Naive thymus-derived CD4-positive, alpha-beta T cell (primary cell): ENCODE measurements at places on chromosomes 7 and 10.
A peak's percentile ranks its signal among the peaks of the same experiment; 100 is the strongest.

GRCh38 chr7:128059143-128059988, 28.1 kb upstream of the LRRC4 start:
- peak; percentile 33 for DNase-seq

DNA sequence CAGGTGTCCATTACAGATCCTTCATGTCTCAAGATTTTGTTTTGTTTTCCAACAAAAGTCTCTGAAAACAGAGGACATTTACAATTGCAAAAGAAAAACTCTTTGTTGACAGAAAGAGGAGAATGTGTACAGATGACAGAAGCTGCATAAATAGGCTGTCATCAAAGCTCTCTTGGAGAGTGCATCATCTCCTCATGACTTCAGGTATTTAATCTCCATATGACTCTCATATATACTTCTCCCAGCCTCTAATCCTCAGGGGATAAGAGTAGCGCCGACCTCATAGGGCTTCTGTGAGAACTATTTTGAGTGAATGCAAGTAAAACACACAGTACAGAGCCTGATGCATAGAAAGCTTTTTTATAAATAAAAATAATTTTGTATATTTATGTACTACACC, 48.1 kb upstream of the SEPTIN7 start:
- DNase-seq, result no peak

GRCh38 chr7:128676665-128677064, 4.6 kb downstream of the GARIN1A start:
- DNase-seq, result no peak

GRCh38 chr10:88100281-88100680, 236.9 kb downstream of the PTEN start:
- no peak for DNase-seq

- no peak for DNase-seq
Measured at GRCh38 chr10:121106611-121107010, 255.4 kb downstream of the WDR11 start.

- DNase-seq, result no peak
Measured at GRCh38 chr10:104018471-104018870, 51.5 kb downstream of the SLK start.

GRCh38 chr10:34254596-34254995, 560.5 kb downstream of the PARD3 start:
- DNase-seq, result no peak

GRCh38 chr7:135601182-135601581, 43.5 kb downstream of the NUP205 start:
- DNase-seq, result no peak

DNA sequence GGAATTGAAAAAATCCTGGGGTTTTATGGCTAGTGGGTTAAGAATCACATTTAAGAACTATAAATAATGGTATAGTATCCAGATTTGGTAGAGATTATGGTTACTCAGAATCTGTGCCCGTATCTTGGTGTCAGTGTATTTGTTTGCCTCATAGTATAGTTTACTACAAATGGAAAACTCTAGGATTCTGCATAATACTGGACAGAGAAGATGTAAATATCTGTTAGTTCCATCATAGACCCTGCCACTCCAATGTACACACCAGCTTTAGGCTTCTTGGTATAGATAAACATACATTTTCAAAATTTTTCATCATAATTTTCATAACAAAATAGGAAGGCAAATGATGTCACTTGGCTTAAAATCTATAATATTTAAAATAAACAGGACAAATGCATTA, 108.1 kb downstream of the CFTR start:
- no peak for DNase-seq

GRCh38 chr10:21280037-21280436, 245.4 kb downstream of the SKIDA1 start:
- DNase-seq, result no peak

DNA sequence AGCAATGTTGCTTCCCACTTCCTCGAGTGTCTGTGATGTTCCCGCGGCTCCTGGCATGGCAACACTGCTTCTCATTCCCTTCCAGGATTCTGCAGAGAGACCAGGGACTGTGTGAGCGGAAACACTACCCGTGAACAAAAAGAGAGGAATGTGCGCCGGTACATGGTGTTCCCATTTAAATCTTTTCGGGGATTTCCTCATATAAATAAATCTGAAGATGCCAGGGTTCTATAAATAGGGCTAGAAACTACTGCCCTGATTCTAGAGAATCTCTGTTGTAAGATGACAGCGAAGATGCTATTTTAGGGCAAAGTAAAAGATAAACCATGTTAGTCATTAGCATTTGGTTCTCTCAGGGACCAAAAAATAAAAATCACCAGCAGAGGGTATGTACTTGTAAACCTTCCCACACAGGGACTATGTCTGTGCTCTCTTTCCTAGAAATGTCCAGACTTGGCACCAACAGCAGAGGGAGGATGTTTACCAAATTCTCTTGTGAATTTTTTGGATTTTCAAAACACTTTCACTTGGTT, 92.2 kb upstream of the DDC start:
- DNase-seq, result no peak

DNA sequence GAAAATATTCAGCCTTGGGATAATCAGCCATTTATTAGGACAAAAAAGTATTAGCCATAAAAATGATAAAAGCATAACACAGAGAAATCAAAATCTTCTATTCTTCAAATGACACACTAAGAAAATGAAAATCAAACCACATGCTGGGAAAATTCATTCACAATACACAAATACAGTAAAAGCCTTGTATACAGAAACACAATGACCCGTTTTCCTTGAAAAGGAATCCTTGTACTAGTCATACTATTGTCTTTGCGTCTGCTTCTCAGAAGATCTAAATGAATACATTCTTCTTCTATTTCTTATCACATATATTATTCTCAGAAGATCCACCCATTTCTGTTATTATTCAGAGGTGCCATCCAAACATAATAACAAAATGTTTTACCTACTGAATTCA, 749.1 kb downstream of the CNTNAP2 start:
- no peak for DNase-seq

DNA sequence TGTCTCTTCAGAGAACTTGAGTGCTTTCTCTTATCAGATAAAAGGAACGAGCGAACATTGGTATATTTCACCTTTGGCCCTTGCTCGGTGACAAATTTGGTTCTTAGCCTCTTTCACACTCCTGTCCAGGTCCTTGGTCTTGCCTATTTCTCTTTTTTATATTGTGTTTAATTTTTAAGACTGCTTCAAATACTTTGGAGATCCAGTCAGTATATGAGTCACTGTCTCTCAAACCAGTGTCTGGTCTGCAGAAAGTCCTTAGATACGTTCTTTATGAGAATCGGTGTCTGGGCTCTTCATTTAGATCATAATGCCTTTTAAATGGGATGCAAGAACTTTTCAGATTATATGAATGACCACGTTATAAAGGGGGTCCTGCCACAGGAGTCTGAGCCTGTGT, 55.0 kb downstream of the PIK3AP1 start:
- DNase-seq, result no peak

GRCh38 chr10:78314651-78315050, 281.0 kb downstream of the RPS24 start:
- no peak for DNase-seq

DNA sequence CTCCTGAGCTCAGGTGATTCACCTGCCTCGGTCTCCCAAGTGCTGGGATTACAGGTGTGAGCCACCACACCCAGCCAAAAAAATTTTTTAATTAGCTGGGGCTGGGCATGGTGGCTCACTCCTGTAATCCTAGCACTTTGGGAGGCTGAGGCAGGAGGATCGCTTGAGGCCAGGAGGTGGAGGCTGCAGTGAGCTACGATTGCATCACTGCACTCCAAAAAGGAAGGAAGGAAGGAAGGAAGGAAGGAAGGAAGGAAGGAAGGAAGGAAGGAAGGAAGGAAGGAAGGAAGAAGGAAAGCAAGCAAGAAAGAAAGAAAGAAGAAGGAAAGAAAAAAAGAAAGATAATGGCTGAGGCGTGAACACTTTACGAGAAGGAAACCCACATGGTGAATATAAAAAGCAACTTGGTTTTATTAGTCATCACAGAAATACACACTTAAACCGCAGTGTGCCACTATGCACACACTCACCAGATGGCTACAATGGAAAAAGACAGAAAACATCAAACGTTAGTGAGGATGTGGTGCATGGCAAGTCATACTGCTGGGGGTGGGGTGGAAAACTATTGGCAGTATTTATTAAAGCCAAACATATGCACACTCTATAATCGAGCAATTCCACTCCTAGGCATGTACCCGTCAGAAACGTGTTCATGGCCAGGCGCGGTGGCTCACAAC, 4.4 kb upstream of the CCL26 start:
- peak; percentile 44 for DNase-seq

GRCh38 chr7:47609803-47610452, 28.0 kb upstream of the TNS3 start:
- DNase-seq, result no peak

GRCh38 chr7:604001-604883, 84.6 kb upstream of the PDGFA start:
- DNase-seq, result peak; percentile 91

GRCh38 chr7:80129785-80130184, 4.8 kb upstream of the GNAI1 start:
- DNase-seq, result no peak

DNA sequence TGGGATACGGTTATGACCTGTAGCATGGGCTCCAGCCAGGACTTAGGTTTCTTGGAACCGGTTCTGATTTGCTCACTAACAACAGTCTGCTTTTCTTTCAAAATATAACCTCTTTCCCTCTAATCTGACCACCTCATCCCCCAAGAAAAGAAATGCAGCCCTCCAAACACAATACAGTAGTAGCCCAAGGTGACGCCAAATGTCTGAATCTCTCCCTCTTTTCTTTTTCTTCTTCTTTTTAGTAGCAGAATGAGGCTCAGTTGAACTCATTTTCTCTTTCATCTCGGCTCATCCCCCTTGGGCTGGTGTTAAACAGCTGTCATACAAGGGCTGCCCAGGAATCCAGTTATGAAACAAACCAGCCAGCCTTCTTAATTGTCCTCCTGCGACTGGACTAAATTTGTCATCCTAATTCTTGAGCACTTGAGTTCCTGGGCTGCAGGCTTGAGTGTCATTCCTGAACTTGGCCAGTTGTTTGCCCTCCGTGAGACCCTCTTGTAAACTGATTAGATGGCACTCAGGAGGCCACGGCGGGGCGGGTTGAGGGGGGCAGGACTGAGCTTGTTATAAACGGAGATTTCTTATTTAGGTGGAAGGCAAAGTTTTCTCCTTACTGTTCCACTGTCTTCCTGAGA, 94.8 kb downstream of the SORCS3 start:
- DNase-seq, result no peak

DNA sequence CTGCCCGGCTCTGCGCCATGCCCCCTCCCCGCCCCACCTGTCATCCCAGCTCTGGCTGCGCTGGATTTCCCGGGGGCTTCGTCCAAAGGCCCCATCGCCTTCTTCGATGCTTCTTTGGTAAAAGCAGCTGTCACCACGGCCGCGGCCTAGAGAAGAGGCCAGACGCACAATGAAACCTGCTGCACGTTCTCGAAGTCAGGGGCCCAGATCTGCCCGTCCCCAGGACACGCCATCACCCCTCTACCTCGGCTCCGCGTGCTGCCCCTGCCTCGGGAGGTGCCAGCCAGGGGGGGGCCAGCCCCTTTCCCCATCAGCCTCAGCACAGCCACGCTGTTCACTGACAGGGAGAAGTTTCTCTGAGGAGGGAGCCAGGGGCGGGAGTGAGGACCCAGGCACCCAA, 6.8 kb downstream of the GIGYF1 start:
- DNase-seq, result no peak

DNA sequence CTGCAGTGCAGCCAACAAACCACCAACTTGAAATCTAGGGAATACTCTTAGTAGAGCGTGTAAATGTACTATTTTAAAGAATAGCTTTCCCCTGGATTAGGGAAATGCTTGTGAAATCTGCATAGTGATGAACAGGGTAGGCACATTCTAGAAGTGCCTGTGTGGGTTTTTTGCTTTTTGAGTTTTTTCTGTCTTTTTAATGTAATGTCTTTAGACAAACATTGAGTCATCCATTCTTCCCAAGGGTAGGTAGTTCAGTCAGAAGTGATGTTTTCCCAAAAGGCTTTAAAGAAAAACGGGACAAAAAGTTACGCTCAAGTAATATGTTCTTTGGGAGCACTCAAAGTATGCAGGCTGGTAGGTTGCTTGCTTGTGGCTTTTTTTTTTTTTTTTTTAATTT, 130.0 kb downstream of the AUTS2 start:
- DNase-seq, result no peak

DNA sequence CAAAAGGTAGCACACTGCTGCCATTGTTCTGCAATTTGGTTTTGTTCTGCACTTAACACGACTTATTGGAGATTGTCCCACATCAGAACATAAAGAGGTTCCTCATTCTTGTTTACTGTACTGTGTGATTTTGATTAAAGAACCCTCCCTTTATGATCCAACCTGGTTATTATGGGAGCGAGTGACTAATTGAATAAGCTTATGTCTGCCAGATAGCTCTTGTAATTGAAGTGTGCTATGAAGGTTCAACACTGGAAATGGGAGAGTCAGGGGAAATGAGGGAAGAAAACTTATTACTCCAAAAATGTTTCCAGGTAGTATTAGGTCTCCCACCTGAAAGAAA, 33.9 kb downstream of the CASP7 start:
- no peak for DNase-seq

- DNase-seq, result no peak
Measured at GRCh38 chr10:28632584-28632945, 44.8 kb upstream of the BAMBI start.

- no peak for DNase-seq
Measured at GRCh38 chr10:14592566-14592965, 182.1 kb downstream of the FAM107B start.

- peak; percentile 28 for DNase-seq
Measured at GRCh38 chr10:484925-485661, 204.4 kb downstream of the DIP2C start.

DNA sequence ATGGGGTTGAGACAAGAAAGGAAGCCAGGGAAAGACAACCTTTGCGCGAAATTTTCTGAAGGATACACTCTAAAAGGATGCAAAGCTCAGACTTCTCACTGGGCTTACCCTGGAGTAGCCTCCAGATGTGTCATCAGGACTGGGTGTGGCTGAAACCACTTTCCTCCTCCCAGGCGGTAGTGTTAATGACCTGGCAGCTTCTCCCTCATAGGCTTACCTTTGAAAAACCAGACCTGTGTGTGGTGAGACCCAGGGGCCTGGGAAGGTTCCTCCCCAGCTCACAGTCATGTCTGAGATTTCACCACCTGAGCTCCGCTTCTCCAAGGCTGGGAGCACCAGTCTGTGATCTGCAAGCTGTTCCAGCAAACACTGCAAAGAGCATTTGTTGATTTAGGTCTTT, 93.7 kb downstream of the EPC1 start:
- no peak for DNase-seq

DNA sequence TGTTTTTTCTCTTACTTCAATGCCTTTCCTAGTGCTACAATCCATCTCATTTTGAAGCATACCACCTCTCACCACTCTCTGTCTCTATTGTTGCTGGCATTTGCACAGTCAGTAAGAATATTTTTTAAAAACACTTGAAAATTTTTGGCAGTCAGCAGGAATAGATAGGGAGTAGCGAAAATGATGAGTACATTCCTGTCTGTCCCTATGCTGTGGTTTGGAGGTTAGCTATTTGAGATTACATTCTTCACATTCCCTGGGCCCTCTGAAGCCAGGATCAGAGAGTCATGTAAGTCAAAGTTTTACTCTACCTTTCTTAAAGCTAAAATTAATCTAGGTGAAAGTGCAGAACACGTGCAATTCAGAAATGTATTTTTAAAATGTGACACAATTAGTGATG, 53.0 kb upstream of the MAGI2 start:
- no peak for DNase-seq

- no peak for DNase-seq
Measured at GRCh38 chr7:33986451-33986850, 81.1 kb downstream of the BMPER start.
